Activated naive CD8-positive, alpha-beta T cell treated with anti-CD3 and anti-CD28 coated beads for 36 hours (primary cell): ENCODE measurements at places on chromosomes 1 and 21.

GRCh38 chr1:34694383-34694782, 60.5 kb upstream of the GJB5 start:
- H3K27me3 ChIP-seq: peaks cover 23% of the 10 kb centered on the region
- no peak overlapping the region for H3K27ac ChIP-seq
- no peaks in the 10 kb centered on the region for H3K4me1 ChIP-seq
- no peaks in the 10 kb centered on the region for H3K36me3 ChIP-seq
- no peak for DNase-seq

DNA sequence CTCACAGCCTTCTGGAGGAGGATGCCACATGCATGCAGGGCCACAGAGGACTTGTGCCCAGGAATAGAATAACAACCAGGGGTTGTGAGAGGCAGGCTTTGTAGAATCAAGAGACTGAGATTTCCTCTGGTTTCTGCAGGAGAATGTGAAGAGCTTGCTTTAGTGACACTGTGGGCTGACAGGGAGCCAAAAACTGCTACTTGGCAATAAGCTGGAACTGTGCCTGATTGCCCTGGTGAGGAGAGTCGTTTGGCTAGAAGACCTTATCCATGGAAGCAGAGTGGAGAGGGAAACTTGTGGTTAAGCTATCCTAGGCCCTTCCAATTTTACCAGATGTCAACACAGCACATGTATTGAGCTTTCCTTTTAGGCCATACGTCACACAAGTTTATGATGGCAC, 902.1 kb downstream of the MRPL39 start:
- no peak for DNase-seq
- no peaks in the 10 kb centered on the region for H3K36me3 ChIP-seq
- H3K27ac ChIP-seq: no peak overlapping the region

GRCh38 chr1:3534803-3535637, 76.3 kb downstream of the MEGF6 start:
- H3K27ac ChIP-seq: no peak overlapping the region
- H3K4me1 ChIP-seq: peaks cover 6% of the 10 kb centered on the region
- H3K27me3 ChIP-seq: no peaks in the 10 kb centered on the region
- H3K4me3 ChIP-seq: no peak overlapping the region
- DNase-seq: no peak
- no peaks in the 10 kb centered on the region for H3K36me3 ChIP-seq

- H3K27me3 ChIP-seq: no peaks in the 10 kb centered on the region
- no peak overlapping the region for H3K27ac ChIP-seq
- DNase-seq: no peak
- H3K4me3 ChIP-seq: no peak overlapping the region
These were observed 87.9 kb downstream of the SUSD4 start for GRCh38 chr1:223276029-223276428.

GRCh38 chr1:186530109-186530508, 69.2 kb upstream of the PDC start:
- no peaks in the 10 kb centered on the region for H3K27me3 ChIP-seq
- no peaks in the 10 kb centered on the region for H3K4me1 ChIP-seq
- no peak for DNase-seq
- peaks cover 9% of the 10 kb centered on the region for H3K36me3 ChIP-seq
- H3K27ac ChIP-seq: no peak overlapping the region

GRCh38 chr1:245810181-245810769, 655.5 kb downstream of the KIF26B start:
- peaks cover 6% of the 10 kb centered on the region for H3K4me1 ChIP-seq
- H3K4me3 ChIP-seq: no peak overlapping the region
- no peak overlapping the region for H3K27ac ChIP-seq

- peaks cover 3% of the 10 kb centered on the region for H3K4me1 ChIP-seq
- no peaks in the 10 kb centered on the region for H3K36me3 ChIP-seq
- H3K27ac ChIP-seq: no peak overlapping the region
- peaks cover 6% of the 10 kb centered on the region for H3K27me3 ChIP-seq
- no peak for DNase-seq
These were observed 49.4 kb upstream of the DESI2 start for GRCh38 chr1:244603498-244603897.

DNA sequence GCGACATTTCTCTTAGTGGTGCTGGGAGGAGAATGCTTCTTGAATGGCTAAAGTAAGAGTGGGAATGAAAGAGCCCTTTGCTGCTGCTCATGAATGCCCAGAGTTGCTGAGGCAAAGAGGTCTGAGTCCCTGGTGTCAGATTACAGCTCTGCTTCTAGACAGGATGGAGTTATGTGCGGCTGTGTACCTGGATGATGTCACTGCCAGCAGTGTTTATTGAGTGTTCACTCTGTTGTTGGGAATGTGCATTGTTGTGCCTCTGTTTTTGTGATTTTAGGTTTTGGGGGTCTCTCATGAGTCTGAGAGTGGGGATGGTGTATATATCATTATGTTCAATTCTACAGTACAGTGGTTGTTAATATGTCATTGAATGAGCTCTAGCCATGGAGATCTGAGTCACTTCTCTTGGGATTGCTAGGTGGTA, 2.7 kb downstream of the CDC14A start:
- peak overlapping the region; percentile 61 for H3K4me3 ChIP-seq
- no peaks in the 10 kb centered on the region for H3K27me3 ChIP-seq
- peak overlapping the region; percentile 7 for H3K27ac ChIP-seq
- peaks cover 32% of the 10 kb centered on the region for H3K36me3 ChIP-seq
- no peak for DNase-seq

- H3K27me3 ChIP-seq: no peaks in the 10 kb centered on the region
- no peaks in the 10 kb centered on the region for H3K36me3 ChIP-seq
- no peak overlapping the region for H3K4me3 ChIP-seq
- no peaks in the 10 kb centered on the region for H3K4me1 ChIP-seq
- no peak for DNase-seq
These were observed 22.9 kb downstream of the SUSD4 start for GRCh38 chr1:223341121-223341520.

- H3K27ac ChIP-seq: no peak overlapping the region
- H3K36me3 ChIP-seq: peaks cover 10% of the 10 kb centered on the region
- peaks cover 5% of the 10 kb centered on the region for H3K4me1 ChIP-seq
- DNase-seq: no peak
These were observed 8.4 kb upstream of the IVNS1ABP start for GRCh38 chr1:185325413-185325812.

- DNase-seq: no peak
- no peak overlapping the region for H3K27ac ChIP-seq
- no peaks in the 10 kb centered on the region for H3K27me3 ChIP-seq
- no peak overlapping the region for H3K4me3 ChIP-seq
- H3K36me3 ChIP-seq: no peaks in the 10 kb centered on the region
These were observed 258.0 kb downstream of the KCTD3 start for GRCh38 chr1:215825056-215825455.

- DNase-seq: no peak
- H3K36me3 ChIP-seq: peaks cover 1% of the 10 kb centered on the region
- no peak overlapping the region for H3K4me3 ChIP-seq
- peaks cover 10% of the 10 kb centered on the region for H3K27me3 ChIP-seq
These were observed 79.7 kb downstream of the TGFBR3 start for GRCh38 chr1:91806181-91806768.

- H3K27ac ChIP-seq: no peak overlapping the region
- H3K4me3 ChIP-seq: no peak overlapping the region
- peaks cover 34% of the 10 kb centered on the region for H3K4me1 ChIP-seq
- no peaks in the 10 kb centered on the region for H3K36me3 ChIP-seq
- peak; percentile 30 for DNase-seq
These were observed 5.6 kb upstream of the AKR1A1 start for GRCh38 chr1:45545019-45545493.

DNA sequence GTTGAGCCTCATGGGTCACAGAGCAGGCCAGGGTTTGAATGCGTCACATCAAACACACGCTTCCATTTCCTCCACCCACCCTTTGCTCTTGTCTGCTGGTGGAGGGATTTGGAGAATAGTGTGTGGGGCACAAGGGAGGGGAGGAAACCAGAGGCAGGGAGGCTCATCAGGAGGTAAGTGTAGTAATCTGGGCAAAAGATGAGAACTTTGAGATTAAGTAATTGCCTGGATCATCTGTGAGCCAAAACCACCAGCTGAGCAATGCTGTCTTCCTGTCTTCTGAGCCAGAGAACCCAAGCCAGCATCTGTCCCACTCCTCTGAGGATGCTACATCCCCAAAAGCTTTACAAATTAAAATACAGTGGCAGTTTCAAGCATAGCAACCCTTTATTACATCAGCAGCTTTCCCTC, 45.2 kb downstream of the C8B start:
- no peaks in the 10 kb centered on the region for H3K27me3 ChIP-seq
- no peaks in the 10 kb centered on the region for H3K4me1 ChIP-seq

- no peak overlapping the region for H3K27ac ChIP-seq
- peaks cover 8% of the 10 kb centered on the region for H3K36me3 ChIP-seq
- no peak overlapping the region for H3K4me3 ChIP-seq
- DNase-seq: peak; percentile 18
- H3K4me1 ChIP-seq: peaks cover 14% of the 10 kb centered on the region
- peaks cover 3% of the 10 kb centered on the region for H3K27me3 ChIP-seq
These were observed 35.3 kb upstream of the BCAR3 start for GRCh38 chr1:93716941-93717368.

DNA sequence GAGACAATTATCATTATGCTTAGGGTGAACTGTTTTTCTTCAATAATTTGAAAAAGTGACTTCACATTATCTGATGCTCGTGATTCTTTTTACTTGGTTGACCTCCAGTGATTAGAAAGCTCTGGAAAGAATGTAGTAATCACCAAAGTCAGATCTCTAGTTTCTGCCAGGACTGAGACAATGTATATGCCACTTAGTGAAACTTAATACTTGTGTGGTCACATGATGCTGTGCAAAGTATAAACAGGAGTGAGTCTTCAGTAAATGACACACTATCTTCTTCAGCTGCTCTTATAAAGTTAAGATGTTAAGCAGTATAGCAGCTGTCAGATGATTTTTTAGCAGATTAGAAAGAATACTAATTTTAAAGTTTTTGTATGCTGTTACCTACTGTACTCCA, 17.2 kb downstream of the VCAM1 start:
- H3K4me1 ChIP-seq: peaks cover 3% of the 10 kb centered on the region
- H3K27me3 ChIP-seq: peaks cover 4% of the 10 kb centered on the region
- no peak for DNase-seq
- no peak overlapping the region for H3K4me3 ChIP-seq
- peaks cover 3% of the 10 kb centered on the region for H3K36me3 ChIP-seq
- no peak overlapping the region for H3K27ac ChIP-seq

- H3K4me1 ChIP-seq: no peaks in the 10 kb centered on the region
- peaks cover 2% of the 10 kb centered on the region for H3K27me3 ChIP-seq
- no peak overlapping the region for H3K4me3 ChIP-seq
- no peaks in the 10 kb centered on the region for H3K36me3 ChIP-seq
- DNase-seq: no peak
These were observed 8.0 kb downstream of the ALPL start for GRCh38 chr1:21517161-21517589.
